Stimulated activated CD4-positive, alpha-beta T cell treated with anti-CD3 and anti-CD28 coated beads, Interleukin-4, amount 100 ng/mL, for 48 hours (primary cell): ENCODE measurements at places on chromosomes 6 and 20.

GRCh38 chr6:63322981-63323380 lies 3.2 kb upstream of the LGSN start:
- DNase-seq: no peak

- no peak for DNase-seq
These were observed 41.6 kb upstream of the NFATC2 start for GRCh38 chr20:51584116-51584515.

GRCh38 chr6:106097411-106098231 lies 11.5 kb downstream of the PRDM1 start:
- no peak for DNase-seq

DNA sequence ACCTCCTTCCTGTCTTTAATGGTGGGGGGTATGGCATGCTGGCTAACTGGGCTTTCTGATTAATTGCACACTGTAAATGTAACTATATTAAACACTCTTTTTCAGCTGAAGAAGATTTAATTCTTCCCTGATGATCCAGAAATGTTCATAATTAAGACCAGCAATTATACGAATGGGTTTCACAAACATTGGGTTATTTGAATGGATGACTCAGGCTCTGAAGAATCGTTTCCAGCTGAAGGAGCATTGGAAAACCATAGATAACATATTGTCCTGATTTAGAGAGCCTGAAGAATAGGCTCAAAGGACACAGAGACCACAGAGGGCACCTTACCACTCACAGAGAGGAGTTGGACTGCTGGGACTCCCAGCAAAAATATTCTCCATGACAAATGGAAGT lies 130.7 kb upstream of the SSTR4 start:
- no peak for DNase-seq

DNA sequence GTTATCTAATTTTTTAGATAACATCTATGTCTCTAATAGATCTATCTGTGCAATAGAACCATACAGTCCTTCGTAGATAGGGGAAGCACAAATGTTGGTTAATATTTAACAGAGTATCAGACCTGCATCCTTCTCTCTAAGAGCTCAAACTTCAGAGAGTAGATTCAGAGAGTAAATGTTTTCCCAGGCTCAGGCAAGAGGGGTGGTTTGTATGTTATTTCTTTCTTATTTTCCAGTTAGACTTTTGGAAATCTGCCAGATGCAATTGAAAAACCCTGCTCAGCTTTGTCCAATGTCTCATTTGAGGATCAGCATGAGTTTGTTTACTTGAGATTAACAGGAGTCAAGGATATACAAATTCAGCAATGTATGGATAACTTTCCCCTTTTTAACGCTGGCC lies 361.9 kb downstream of the BCKDHB start:
- DNase-seq: no peak

- DNase-seq: no peak
These were observed 56.3 kb upstream of the EYA4 start for GRCh38 chr6:133184798-133185372.

DNA sequence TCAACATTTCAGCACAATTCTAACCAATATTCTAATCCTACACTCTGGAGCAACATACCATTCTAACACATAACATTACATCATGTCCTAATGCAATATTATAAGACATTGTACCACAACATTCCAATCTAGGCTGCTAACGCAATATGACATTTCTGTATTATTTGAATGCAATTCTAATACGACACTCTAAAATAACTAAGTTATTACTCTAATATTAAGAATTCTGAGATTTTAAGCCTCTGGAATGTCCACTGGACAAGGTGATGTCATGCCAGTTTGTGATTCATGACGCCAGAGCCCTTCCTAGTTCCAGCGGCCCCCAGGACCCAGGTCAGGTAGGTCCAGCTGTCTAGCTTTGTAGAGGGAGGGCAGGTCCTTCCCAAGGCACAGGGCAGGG lies 69.7 kb upstream of the SIRPA start:
- DNase-seq: no peak

GRCh38 chr20:62387219-62387913 lies 463 bp downstream of the RPS21 start:
- no peak for DNase-seq

DNA sequence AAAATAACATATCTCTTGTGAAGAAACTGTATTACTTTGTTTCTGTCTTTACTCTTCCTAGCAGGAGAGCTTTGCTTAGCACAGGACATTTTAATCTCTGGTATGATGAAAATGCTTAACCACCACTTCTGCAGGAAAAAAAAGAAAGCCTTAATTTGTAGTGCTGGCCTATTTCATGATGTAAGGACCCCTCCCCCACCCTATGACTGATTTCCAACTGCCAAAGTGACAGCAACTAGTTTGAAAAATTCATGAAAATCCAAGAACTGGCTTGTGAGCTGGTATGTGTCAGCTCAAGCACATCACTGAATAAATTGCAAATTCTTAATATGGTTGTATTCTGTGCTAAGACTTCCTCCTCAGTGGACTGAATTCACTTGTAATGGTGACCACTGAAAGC lies 125.3 kb downstream of the REV3L start:
- DNase-seq: no peak

DNA sequence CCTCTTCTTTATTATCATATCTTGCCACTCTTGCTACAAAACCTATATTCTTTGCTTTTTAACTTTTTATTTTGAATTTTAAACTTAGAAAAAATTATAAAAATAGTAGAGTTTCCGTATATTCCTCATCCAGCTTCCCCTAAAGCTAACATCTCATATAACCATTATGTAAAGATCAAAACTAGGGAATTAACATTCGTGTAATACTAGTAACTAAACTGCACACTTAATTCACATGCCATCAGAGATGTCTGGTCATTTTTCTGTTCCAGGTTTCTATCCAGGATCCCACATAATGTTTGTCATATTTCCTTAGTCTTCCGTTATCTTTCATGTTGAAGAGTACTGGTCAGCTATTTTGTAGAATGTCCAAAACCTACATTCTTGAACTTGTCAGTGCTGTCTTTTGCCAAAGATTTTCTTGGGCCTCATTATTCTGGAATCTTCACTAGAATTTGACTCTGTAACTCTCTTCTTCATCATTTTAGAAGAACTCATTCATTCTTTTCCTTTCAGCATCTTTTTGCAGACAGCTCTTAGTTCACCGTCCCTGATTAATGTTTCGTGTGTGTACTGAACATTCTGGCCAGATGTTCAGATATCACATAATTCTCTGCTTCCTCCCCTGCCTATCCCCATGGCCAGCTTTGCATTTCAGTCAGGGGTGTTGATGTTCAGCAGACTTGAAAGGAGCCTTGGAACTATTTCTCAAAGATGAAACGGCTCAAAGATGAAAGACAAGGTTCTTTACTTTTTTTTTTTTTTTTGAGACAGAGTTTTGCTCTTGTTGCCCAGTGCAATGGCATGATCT lies 9.4 kb downstream of the CTNNBL1 start:
- DNase-seq: no peak

DNA sequence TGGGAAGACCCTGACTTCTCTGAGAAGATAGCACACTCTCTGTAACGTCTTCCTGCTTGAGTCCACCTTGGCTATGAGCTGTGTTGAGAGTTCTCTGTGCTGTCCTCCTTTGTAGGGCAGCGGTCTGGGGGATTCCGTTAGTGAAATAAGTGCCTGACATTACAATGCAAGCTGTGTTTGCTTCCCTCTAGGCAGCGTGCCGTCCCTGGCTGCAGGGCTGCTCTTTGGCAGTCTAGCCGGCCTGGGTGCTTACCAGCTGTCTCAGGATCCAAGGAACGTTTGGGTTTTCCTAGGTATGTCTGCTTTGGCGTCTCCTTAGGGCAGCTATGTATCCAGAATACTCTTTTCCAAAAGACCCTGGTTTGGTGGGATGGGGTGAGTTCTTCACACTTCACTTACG lies 2.8 kb downstream of the TMEM14C start:
- no peak for DNase-seq

GRCh38 chr6:142543606-142544005 lies 241.8 kb downstream of the ADGRG6 start:
- DNase-seq: no peak

DNA sequence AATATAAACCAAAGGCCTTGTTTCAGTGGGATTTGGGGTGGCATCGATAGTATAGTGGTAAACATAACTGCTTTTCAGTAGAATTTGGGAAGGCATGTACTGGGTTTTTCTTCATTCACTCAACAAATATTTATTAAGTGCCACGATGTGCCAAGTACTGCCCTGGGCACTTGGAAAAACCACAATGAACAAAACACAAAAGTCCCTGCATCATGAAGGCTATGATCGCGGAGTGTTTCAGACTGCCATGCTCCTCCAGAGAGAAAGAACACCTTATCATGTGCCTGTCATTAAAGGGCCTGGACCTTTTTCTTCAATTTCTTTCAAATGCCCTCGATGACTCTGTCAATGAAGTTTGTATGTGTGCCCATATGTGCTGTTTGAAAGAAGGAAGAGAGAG lies 59.2 kb upstream of the CEP85L start:
- DNase-seq: no peak

DNA sequence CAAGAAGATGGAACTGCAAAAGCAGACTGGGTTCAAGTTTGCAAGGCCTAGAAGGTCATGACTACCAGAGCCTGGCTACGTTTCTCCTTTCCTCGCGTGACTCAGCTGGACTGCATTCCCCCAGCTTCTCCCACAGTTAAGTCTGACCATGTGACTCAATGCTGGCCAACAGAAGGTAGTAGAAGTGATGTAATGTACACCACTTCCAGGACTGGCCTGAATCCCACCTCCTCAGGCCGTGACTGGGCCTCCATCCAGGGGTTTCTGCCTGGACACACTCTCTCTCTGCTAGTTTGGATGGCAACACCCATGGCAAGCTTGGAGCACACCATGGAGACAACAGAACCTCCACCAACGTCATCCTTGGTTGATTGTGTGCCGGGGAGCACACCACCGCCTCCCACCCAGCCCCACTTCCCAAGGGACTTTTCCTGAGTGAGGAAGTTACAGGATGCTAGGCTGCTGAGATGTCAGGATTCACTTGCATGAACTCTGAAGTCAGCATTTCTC lies 112.0 kb upstream of the CDYL start:
- no peak for DNase-seq

GRCh38 chr20:60463798-60464197 lies 505.6 kb downstream of the CDH26 start:
- DNase-seq: no peak

- DNase-seq: no peak
These were observed 33.7 kb downstream of the SRSF3 start for GRCh38 chr6:36627801-36628246.

GRCh38 chr6:112909781-112910180 lies 562.7 kb downstream of the RFPL4B start:
- no peak for DNase-seq

DNA sequence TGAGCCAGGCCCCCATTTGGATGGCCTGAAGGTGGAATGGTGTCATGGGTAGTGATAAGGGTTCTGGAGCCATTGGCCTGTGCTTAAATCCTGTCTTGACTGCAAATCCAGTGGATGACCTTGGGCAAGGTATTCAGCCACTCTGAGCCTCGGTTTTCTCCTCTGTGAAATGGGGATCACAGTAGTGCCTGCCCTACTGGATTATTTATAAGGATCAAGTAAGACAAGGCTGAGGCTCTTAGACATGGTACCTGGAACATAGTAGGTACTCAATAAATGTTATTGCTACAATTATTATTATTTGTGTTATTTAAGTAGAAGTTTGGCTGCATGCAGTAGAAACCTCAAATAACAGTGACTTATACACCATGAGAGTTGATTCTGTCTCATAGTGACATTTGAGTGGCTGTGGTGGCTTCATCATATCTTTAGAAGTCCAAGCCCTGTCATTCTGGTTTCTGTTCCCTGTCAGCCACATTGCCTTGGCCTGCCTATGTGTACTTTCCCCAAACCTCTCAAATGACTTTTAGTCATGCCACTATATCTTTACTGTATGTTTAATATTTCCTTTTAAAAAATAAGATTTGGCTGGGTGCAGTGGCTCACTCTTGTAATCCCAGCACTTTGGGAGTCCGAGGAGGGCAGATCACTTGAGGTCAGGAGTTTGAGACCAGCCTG lies 37.6 kb upstream of the CHMP4B start:
- DNase-seq: no peak

DNA sequence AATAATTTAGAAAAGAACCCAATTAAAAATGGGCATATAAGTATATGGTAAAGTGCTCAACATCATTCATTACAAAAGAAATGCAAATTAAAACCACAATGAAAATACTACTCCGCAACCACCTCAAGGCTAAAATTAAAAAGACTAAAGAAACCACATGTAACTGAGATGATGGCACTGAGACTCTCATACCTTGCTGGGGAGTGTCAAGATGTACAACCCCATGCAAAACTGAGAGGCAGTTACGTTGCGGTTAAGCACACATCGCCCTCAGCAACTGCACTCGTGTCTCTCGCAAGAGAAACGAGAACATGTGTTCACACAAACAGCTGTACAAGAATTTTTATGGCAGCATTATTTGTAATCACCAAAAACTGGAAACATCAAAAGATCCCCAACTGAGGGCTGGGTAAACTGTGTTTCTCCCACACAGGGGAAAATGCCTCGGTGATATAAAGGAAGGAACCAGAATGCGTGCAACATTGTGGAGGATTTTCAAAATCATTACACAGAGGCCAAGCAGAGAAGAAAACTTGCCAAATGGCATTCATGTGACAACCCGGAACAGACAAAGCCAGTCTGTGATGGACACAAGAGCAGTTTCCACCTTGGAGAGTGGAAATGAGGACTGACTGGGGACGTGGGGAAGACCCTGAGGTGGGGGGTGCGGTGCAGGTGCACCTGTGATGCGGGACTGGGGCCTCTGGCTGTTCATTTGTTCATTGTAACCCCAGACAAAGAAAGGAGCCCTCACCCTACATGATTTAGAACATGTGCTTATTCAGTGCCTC lies 144.9 kb downstream of the WDR27 start:
- DNase-seq: peak; percentile 31

GRCh38 chr6:16547587-16547986 lies 213.7 kb downstream of the ATXN1 start:
- DNase-seq: no peak

DNA sequence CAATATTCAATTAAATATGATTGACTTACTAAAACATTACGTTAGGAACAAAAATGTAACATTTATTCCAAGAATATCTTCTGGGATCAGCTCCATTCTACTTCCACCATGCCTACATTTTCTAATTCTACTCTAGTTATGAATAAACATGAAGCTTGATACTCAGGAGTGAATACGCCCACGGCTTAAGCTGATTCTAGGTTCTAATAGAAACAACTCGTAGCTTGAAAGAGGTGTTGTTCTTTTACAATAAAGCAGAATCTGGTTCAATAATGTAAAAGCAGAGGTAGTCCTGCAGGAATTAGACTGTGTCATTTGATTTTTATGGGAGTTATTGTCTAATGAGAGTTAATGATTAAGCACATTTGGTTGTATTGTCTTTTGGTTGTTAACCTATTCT lies 107.3 kb upstream of the OLIG3 start:
- no peak for DNase-seq

- no peak for DNase-seq
These were observed 6.4 kb downstream of the EXOC2 start for GRCh38 chr6:686497-686896.

- no peak for DNase-seq
These were observed 133.5 kb downstream of the GPX5 start for GRCh38 chr6:28659250-28659566.

DNA sequence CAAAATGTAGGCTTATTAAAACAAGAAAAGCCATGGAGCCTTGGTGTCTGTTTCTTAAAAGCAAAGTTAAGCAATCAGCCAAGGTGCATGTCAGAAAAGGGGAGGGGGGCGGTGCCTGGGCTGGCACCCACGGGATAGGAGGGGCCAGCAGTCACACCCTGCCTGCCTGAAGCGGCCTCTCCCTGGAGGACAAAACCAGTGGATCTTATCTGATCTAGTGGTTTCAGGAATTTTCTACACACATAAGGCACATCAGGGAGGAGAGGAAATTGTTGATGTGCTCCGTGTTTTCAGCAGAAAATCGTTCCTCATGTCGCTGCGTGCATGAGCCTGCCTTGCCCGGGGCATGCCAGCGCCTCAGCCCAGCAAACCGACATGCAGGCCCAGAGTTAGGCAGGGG lies 276.4 kb downstream of the TAF4 start:
- DNase-seq: no peak
